ENCODE measurements at places on chromosomes 1 and 21.

DNA sequence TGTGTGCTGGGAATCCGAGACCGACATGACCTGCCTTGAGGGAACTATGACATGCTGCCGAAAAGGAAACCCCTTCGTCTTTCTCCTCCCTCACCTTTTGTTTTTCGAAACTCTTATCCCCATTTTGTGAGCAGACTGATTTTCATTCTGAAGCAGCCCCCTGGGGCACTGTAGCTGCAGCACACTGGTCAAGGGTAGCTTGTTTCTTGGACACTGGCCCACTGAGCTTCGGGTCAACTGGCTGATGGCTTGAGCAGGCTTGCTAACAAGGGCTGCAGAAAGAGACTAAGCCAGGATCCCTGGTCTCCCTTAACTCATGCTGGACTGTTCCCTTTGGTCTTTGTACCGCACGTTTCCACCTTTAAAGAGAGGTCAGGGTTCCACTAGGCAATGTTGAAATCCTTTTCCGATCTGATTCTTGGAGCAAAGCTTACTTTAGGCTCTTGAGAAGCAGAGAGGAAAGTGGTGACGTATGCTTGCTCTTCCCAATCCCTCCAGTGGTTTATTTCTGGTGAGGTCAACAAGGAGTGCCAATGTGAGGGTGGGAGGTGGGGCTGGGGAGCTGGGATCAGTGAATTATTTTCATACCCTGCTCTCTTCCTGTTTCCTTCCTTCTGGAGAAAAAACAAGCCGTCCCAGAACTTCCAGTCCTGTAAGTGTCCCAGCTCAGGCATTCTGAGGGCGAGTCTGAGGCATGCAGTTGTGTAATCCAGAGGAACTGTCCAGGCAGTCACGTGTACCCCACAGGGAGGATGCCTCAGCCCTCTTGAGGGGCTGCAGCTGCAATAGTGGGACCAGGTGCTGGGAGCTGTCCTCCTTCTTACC is 7.6 kb downstream of the CYP4B1 start:
- DNase-seq, result no peak

DNA sequence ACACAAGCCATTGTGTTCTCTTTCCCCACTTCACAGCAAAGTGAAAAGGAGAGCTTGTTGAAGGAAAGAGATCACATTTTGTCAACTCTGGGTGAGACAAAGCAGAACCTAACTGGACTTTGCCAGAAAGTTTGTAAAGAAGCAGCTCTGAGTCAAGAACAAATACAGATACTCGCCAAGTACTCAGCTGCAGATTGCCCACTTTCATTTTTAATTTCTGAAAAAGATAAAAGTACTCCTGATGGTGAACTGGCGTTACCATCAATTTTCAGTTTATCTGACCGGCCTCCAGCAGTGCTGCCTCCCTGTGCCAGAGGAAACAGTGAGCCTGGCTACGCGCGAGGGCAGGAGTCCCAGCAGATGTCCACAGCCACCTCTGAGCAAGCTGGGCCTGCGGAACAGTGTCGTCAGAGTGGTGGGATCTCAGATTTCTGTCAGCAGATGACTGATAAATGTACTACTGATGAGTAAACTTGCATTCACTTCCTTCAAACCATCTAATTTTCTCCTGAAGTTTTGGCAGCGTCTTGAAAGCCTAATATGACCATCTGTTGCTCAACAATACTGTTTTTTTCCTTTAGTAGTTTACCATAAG is 43.7 kb downstream of the BACH1 start:
- peak; percentile 2 for DNase-seq

DNA sequence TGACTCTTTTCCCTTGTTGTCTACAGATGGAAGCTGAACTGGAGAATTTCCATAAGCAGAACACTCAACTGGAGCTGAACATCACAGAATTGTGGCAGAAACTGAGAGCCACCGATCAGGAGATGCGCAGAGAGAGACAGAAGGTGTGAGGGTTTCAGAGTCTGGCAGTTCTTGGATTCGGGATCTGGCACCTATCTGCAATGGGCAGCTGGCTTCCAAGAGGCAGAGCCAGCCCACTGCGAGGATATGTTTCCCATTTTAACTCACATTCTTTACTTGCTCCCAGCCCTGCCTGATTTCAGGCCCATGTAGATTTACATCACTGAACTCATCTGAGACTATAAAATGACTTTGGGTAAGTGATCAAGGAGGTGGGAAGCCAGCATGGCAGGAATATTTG is 37.3 kb upstream of the TMEM125 start:
- no peak for DNase-seq

- no peak for DNase-seq
Observed at GRCh38 chr1:189866606-189867005, 611.1 kb downstream of the BRINP3 start.

- DNase-seq, result no peak
Observed at GRCh38 chr1:14578156-14578555, 20.3 kb upstream of the KAZN start.

- peak; percentile 25 for DNase-seq
Observed at GRCh38 chr1:41322835-41323234, 38.4 kb upstream of the FOXO6 start.

GRCh38 chr1:161491472-161491871 is 13.8 kb upstream of the FCGR2A start:
- DNase-seq, result peak; percentile 23

- DNase-seq, result no peak
Observed at GRCh38 chr1:158686111-158687009, at the start of gene SPTA1. Gene SPTA1, minus strand, starts transcription at chr1:158686715. Its CDS starts 198 bp downstream, at chr1:158686517.

DNA sequence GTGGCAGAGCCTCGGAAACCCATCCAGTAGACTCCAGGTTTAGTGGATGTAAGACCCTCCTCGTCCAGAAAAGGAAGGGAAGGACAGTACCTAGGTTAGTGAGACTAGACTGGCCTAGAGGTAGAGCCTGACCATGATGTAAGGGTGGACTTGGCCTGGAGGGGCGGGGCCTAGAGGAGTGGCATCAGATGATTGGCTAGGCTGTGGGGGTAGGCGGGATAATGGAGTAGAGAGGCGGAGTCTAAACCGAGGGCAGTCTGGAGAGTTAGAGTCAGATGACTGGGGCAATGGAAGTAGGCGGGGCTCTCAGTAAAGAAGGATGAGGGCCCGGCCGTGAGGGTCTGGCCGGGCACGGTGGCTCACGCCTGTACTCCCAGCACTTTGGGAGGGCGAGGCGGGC is 70.1 kb downstream of the EPHB2 start:
- DNase-seq, result no peak

GRCh38 chr1:39615086-39615673 is 24.3 kb downstream of the HEYL start:
- DNase-seq, result no peak

DNA sequence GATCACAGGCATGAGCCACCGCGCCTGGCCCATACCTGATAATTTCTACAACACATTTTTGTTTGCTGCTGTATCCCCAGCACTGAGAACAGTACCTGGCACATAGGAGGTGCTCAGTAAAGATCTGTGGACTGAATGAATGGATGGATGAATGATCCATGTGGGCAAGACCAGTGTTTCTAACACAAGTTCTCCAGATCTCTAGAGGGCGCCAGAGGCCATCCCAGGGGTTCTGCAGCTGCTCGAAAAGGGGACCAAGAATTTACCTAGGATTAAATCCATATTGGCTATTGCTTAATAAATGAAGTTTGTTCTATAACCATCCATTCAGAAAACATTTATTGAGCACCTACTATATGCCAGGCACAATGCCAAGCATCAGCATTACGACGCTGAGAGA is 167.7 kb downstream of the ACTL8 start:
- DNase-seq, result no peak

GRCh38 chr1:63710761-63711380 is 62.9 kb upstream of the ROR1 start:
- DNase-seq, result no peak

GRCh38 chr1:32055416-32055815 is 17.3 kb upstream of the TMEM39B start:
- no peak for DNase-seq

GRCh38 chr21:14383596-14384180 is 742 bp upstream of the HSPA13 start:
- peak; percentile 33 for DNase-seq

DNA sequence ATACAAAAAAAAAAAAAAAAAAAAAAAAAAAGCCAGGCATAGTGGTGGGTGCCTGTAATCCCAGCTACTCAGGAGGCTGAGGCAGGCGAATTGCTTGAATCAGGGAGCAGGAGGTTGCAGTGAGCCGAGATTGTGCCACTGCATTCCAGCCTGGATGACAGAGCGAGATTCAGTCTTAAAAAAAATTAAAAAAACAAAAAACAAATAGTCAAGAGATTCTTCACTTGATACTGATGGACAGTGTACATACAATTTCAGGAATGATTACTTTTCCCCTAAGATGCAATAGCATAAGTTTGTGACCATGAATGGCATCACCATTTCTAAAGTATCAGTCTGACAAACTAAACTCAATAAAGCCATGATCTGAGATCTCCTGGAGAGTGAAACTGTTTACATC is 60.8 kb upstream of the IVNS1ABP start:
- no peak for DNase-seq

GRCh38 chr1:47717341-47717740 is 279.5 kb downstream of the FOXD2 start:
- no peak for DNase-seq

DNA sequence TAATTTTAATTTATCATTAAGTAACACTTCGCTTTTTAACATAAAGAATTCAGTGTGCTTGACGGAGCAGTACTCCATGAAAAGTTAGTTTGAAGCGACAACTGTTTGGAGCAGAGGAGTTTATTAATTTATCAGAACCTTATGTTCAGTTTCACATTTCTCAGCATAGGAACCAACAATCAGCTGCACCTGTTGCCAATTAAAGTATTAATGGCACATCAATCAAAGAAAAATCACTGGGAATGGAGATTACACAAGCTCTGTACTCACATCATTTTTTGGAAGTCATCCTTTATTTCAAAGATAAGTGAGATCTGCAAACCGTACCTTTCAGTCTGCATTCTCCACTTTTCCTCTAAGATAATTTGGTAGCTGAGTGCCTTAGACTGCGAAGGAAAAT is 344.6 kb downstream of the LMO4 start:
- no peak for DNase-seq

GRCh38 chr1:160377585-160378206 is 10.8 kb downstream of the NHLH1 start:
- DNase-seq, result no peak

DNA sequence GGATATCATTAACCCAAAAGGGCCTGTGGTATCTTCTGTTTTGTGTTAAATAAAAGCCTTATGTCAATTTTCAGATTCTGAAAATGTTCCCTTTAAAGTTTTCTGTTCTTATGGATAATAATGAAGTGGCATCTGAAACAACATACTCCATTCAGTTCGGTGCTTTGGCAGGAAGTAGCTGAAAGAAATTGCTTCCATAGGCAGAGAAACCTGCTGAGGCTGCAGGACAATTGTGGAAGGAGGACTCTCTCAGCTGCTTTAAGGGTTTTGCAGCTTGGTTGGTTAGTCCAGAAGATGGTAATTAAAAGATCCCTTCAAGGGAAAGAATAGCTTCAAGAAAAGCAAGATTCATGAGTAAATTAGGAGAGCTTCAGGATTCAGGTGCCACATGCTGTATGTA is 30.5 kb upstream of the NRIP1 start:
- DNase-seq, result no peak

GRCh38 chr1:214441119-214441518 is 110.3 kb downstream of the PTPN14 start:
- DNase-seq, result no peak

GRCh38 chr1:84892705-84893618 is at the start of gene LPAR3:
Gene LPAR3, minus strand, starts transcription at chr1:84893206. Its CDS starts 27,086 bp downstream, at chr1:84866120.
- DNase-seq, result peak; percentile 3

DNA sequence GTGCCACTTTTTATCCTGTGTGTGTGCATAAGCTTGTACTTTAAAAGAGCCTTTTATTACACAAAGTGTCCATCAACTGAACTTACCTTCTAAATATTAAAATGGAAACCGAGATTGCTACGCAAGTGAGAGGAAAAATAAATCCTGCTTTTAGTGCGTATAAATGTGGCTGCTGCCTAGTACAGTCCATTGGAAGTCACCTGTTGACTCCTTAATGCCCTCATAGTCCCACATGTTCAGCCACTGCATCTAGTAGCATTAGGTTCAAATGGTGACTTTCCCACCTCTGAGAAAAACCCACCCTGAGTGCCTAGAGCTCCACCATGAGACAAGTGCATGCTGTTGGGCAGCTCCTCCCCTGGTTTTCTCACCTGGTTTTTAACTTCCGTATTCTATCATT is 53.0 kb downstream of the LHX4 start:
- no peak for DNase-seq

- no peak for DNase-seq
Observed at GRCh38 chr1:242128951-242129502, 130.1 kb upstream of the MAP1LC3C start.

DNA sequence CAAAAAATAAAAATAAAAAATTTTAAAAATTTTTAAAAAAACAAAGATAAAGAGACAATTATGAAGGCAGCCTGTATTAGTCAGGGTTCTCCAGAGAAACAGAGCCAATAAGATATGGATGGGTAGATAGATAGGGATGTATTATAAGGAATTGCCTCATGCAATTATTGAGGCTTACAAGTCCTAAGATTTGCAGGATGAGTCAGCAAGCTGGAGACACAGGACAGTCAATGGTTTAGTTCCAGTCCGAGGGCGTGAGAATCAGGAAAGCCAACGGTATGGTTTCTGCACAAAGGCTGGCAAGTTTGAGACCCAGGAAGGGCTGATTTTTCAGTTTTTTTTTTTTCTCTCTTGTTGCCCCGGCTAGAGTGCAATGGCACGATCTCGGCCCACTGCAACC is 24.1 kb upstream of the EIF4G3 start:
- DNase-seq, result no peak

GRCh38 chr21:25300632-25301031 is 306.6 kb downstream of the MRPL39 start:
- no peak for DNase-seq

DNA sequence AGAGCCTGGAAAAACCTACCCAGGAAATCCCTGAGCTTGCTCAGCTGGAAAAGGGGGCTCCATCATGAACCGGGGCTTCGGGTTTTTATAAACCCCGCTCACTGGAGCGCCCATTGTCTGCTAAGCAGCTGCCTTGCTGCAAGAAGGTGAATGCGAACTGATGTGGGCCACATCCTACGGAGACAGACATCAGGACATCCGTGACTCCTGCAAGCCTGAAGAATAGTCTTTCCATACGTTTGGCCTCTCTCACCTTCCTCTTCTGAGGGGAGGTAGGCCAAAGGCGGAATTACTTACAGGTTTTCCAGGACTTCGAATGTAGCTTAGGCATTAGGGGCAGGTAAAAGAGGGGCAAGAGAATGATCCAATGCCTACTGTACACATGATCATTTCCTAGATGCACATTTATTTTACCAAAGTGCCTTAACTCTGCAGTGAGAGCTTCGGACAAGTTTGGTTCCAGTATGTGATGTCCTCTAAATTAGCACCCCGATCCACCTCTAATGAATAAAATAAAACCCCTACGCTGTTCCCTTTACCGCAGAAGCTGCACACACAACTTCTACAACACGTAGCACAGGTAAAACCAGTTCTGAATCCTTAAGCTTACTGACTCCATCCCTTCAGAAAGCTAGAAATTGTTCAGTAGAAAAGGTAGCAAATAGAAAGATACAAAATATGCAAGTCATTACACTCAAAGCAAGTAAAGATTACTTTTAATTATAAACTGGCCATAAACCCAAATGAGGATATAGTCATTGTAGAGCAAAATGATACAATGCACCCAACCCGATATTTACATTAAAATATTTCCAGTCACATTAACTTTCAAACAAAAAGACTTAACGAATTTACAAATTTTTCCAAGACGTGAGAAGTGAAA is 866 bp upstream of the SORT1 start:
- DNase-seq, result no peak

GRCh38 chr1:212291505-212292134 is 6.4 kb downstream of the PPP2R5A start:
- DNase-seq, result peak; percentile 79
